DMS79 (cell line): ENCODE measurements at places on chromosomes 2 and 18.

- no peak for DNase-seq
Observed at GRCh38 chr2:45840481-45840880, 189.0 kb downstream of the PRKCE start.

GRCh38 chr2:8800218-8800617 is 37.2 kb downstream of the KIDINS220 start:
- no peak for DNase-seq

GRCh38 chr2:211454679-211455078 is 898.3 kb downstream of the CPS1 start:
- no peak for DNase-seq

GRCh38 chr18:75538727-75539126 is 111.2 kb upstream of the SMIM21 start:
- DNase-seq = no peak

GRCh38 chr18:56112013-56112749 is 524.2 kb upstream of the TCF4 start:
- DNase-seq = no peak

GRCh38 chr18:79770826-79771225 is 26.9 kb upstream of the KCNG2 start:
- no peak for DNase-seq

GRCh38 chr2:120443946-120444345 is 98.0 kb downstream of the INHBB start:
- no peak for DNase-seq

- no peak for DNase-seq
Observed at GRCh38 chr2:25000036-25000435, 28.3 kb upstream of the DNAJC27 start.

DNA sequence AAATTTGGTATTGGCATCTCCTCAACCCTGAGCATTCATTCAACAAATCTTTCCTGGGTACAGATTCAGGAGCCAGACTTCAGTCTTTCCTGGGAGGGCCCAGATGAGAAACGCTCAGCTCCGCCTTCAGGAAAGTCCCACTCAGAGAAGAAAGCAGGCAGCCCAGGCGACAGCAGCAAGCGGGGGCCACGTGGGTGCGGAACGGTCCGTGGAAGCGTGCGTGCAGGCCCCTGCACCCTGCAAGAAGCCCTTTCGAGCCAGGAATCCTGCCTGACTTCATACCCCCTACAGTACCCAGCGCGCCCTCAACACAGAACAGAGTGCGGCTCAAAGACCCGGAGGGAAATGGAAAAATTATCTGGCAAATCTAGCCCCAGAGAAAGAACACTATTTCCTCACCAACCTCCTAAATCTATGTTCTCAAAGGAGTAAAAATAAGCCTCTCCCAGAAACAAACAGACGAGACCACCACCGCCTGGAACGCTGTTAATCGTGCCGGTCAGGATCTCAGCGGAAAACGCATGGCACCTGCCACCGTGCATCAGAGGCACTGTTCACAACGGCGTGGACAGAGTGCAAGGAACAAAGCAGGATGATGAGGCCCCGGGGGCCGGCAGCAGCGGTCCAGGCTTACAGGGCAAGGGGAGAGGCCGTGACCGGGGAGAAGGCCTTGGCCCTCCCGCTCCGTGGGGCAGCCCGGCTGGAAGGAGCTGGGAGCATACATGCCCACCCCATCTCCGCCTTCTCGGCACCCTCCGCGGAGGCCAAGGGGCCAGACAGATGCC is 318.3 kb downstream of the EIPR1 start:
- DNase-seq = no peak

GRCh38 chr2:32727157-32727556 is 99.3 kb downstream of the TTC27 start:
- DNase-seq = no peak

DNA sequence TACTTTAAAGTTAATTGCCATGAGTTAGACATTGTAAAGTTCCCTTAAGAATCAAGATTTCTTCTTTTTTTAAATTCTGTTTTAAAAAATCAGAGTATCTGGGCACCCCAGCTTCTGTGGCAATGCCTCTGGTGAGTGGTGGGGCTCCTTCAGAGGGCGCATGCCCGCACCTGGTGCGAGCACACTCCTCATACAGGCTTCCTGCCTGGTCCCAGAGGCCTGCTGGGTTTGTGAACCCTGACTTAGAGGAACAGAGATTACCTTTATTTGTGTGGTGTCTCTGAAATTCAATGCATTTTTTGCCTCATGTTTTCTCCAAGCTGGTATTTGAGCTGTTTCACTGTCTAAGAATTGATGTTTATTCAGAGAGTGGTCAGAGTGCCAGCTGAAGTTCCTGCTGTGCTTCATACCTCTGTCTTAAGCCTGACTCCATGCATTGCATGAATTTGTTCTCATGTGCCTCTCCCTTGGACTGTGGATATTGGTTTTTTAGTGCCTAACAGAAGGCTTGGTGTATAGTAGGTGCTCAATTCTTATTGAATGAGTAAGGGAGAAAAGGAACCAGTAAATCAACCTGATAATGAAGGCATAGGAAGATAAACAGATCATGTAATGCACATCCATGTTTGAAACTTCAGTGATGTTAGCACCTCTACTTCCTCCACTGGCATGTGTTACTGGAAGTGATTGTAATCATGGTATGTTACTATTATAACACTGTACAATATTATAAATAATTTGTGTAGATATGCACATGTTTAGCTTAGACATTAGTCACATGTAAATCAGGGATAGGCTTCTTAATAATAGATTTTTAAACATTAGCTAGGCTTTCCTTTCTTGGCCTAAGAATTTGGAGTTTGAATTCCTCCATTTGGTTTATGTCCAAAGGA is 29.0 kb downstream of the PHLPP1 start:
- DNase-seq = no peak
